ENCODE measurements at places on chromosomes 13 and 19.

GRCh38 chr19:16159655-16160054 lies 13.7 kb downstream of the CIB3 start:
- no peak for DNase-seq

GRCh38 chr19:18650021-18650390 lies 13.2 kb downstream of the KLHL26 start:
- no peak for DNase-seq

- DNase-seq, result no peak
These were observed 112.5 kb upstream of the SLC7A1 start for GRCh38 chr13:29707876-29708543.

DNA sequence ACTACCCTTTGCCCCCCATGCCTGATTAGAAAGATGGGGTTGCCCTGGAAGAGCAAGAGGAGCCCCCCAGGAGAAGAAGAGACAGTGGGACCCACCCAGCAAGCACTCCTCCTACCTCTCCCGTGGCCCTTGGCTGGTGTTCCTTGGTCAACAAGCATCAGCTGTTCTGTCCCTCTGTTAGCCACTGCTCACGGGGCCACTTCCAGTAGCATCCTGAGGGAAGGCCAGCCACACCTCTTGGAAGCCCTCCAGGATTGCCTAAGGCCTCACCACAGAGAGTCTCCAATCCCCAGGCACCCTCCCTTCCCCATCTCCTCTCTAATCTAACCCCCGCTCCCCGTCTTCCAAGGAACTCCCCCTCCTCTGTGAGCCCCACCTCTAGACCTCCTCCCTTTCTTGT lies 15.1 kb upstream of the DPP9 start:
- no peak for DNase-seq

DNA sequence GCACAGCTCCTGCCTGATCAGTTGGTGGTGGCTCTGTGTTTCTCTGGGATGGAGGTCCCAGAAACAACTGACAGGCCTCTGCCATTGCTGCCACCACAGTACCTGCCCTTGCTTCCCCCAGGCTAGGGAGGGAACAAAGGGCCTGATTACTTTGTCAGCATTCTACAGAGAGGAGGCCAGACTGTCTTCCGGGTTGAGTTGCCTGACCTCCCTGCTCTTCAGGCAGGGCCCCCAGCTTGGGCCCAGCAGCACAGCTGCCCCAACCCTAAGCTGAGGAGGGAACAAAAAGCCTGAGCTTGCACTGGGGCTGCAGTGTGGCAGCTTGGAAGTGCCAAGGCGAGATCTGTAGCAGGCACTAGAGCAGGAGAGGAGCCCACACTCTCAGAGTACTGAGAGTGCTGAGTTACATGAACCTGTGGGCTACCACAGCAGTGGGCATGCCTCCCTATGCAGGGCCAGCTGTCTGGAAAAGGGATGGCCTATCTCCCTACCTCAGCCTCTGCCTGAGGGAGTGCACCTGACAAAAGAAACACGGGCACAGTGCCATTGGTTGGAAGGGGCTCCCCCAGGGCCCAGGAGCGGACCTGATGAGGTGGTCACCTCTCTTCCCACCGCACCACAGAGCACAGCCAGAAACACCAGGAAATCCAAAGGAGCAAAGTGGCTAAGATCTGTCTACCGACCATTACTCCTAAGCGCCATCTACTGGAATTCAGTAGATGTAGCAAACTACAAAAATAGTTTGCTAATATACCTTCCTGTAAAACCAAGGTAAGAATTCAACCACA lies 24.4 kb downstream of the SLC25A15 start:
- no peak for DNase-seq
